ENCODE measurements at places on chromosomes 5 and 9.

- no peak for DNase-seq
Measured at GRCh38 chr9:80792726-80793125, 896.6 kb downstream of the TLE1 start.

- no peak for DNase-seq
Measured at GRCh38 chr9:112325600-112325999, 7.8 kb downstream of the PTBP3 start.

GRCh38 chr9:137956039-137956438, 78.5 kb downstream of the CACNA1B start:
- DNase-seq: no peak

- no peak for DNase-seq
Measured at GRCh38 chr5:8660133-8660893, 791.4 kb downstream of the MTRR start.

DNA sequence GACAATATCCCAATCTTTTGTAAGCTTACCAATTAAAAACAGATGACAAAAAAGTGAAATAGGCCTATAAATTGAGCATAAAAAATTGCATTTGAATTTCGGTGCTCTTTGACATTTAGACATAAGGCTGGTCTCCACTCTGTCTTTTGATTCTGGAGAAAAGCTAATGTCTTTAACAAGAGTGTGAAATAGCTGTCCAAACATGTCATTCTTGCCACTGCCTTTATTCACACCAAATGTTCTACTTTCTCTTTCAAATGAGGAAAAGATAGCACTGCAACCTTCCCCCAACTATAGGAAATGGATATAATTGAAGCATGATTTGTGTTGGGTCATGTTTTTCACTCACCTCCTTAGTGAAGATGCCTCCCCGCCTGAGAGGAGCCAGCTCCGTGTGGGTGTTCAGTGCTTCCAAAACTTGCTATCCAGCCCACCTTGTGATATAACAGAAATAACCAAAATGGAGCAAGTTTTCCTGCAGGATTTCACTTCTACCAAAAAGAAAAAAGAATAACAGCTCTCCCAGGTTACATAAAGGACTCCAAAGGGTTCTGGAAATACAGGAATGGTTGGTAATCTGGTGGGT, 55.2 kb upstream of the STK32A start:
- no peak for DNase-seq

DNA sequence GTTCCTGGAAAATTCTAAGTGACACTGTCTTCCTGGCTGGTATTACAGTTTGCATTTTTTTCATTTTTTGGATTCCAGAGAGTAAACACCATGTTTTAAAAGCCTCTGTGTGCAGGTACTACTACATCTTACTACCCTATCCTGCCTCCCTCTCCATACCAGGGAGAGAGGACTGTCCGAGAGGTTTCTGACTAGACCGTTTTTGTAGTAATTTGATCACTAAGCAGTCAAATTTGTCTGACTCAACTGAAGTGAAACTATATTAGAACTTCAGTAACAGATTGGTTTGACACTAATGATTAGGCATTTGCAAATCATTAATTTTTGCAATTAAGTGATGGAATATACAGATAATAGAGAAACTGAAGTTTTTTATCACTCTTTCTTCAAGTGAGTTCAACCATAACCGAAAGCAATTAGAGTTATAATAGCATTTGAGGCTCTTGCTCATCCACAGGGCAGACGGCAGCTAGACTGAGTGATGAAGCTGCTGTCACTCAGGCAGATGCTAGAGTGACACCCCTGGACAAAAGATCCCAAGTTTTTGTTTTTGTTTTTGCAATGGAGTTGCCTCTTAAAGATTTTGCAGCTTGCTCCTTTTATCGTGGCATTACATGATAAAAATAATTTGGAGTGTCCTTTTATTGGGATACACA, 44.3 kb downstream of the SMARCA2 start:
- no peak for DNase-seq

Measured in CD4-positive, alpha-beta T cell treated with Interleukin-17A for 4 hours (primary cell).